Cardiac fibroblast (primary cell): ENCODE measurements at places on chromosomes 7 and 10.

GRCh38 chr10:111873621-111874135 lies 309.9 kb downstream of the GPAM start:
- DNase-seq: no peak

DNA sequence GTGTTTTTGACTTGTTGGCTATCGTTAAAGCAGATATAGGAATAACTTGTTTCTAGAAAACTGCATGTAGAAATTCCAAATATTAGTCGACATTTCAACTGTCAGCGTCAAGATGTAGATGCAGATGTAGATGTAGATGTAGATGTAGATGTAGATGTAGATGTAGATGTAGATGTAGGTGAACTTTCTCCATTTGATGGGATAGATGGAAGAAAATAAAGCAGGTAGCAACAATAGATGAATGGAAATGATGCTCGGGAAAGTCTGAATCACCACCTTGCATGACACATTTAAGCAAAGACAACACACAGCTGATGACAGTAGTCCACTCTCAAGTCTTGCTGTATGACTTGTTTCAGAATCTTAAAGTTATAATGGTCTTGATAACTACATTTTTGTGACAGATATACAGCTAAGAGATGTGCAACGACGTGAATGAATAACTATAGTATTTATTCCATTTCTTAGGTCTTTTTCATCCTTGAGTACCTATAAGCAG lies 53.5 kb downstream of the SND1 start:
- no peak for DNase-seq

DNA sequence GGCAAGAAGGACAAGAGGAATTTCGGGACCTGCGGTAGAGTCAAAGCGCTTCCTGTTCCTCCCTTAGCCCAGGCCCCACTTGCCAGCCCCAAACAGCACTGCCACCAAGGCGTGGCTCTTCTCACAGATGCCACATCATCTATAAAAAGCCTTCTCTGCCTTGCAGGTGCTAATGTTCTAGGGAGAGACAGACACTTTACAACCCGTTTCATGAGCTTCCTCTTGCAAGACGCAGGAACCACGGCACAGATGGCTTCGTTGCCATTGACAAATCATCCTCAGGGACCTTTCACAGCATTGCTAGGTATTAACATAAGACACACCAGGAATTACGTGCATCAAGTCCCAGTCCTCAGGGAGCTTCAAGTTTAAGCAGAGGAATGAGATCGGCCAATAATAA lies 180.9 kb downstream of the JCAD start:
- no peak for DNase-seq

DNA sequence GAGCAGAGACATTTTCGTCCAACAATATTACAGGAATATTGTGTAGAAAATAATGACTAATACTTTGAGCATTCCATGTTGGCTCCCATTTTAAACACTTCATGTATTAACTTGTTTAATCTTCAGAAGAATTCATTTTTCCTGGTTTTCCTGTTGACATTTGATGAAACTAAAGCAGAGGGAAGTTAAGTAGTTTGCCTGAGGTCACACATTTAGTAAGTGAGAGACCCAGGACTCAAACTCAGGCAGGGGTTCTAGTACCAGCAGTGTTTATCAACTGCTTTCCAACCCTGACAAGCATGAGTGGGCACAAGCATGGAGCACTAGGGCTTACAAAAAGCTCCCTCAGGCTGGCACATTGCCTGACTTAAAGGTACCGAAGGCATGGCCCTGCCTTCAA lies 719.1 kb downstream of the AUTS2 start:
- DNase-seq: peak; percentile 2

DNA sequence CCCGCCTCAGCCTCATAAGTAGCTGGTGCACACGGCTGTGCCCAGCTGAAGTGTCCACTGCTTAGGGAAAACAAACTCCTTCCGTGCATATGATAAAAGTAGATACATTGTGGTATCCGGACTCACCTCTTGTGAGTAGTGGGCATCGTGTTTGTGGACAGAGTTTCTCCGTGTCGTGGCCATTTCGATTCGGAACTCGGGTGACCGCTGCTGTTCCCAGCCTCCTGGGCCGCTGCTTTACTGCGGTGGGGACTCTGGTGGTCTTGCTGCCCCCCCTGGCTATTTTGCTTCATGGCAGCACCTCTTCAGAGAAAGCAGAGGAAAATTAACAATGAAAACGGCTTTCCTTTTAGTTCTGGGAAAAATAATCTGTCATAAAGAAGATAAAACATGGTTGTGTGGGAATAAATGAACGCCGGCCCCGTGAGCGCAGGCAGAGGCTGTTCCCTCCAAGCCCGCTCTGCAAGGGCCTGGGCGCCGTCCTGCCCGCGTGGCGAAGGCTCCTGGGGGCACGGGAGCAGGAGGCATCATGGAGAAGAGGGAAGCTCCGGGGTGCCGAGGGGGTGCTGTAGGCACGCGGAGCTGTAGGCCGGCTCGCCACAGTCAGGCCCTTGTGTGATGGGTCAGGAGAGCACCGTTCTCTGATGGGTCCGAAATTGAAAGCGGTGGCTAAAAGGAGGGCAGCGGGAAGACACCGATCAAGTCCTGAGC lies 107.4 kb downstream of the ACTR3B start:
- no peak for DNase-seq

- DNase-seq: no peak
Measured at GRCh38 chr7:55100544-55101327, 81.9 kb downstream of the EGFR start.

GRCh38 chr10:3807211-3807927 lies 22.4 kb upstream of the KLF6 start:
- DNase-seq: no peak

DNA sequence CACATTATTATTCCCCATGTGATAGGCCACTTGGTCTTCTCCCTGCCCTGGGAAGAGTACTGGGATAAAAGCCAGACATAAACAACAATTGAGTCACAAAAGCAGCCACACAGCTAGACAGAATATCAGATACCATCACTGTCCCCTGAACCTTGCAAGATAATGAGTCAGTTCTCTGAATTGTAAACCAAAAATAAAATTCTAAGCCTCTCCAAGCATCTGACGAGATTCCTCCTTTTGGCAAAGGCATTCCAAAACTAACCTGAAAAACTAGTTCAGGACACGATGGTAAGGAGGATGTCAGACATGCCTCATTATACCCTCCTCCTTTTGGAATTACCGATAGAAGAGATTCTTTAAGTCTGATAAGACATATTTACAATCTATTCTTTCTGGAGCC lies 450.7 kb downstream of the HTR7 start:
- no peak for DNase-seq

GRCh38 chr10:111106081-111106480 lies 29.3 kb downstream of the ADRA2A start:
- no peak for DNase-seq

DNA sequence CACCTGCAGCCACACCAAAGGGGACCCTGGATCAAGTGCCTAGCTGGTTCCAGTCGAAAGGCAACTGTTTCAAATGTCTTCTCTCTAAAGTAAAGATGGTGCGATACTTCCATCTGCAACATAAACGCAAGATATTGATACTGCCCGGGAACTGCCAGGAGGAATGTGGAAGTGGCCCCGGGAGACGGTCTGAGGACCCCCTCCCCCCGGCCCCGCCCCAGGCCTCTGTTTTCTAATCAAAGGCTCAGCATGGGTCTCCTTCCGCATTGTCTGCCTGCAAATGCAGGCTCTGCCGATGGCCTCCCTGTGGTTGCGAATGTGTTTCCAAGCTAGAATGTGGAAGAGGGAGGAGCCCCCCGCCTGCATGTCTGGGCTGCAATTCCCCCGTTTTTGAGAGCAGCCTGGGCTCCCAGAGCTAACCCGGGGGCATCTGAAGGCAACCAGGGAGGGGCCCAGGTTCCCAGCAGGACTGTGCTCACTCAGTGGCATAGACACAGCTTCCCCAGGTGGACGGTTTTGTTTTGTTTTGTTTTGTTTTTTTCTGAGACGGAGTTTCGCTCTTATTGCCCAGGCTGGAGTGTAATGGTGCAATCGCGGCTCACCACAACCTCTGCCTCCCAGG lies 223.9 kb upstream of the PPP2R2D start:
- no peak for DNase-seq

DNA sequence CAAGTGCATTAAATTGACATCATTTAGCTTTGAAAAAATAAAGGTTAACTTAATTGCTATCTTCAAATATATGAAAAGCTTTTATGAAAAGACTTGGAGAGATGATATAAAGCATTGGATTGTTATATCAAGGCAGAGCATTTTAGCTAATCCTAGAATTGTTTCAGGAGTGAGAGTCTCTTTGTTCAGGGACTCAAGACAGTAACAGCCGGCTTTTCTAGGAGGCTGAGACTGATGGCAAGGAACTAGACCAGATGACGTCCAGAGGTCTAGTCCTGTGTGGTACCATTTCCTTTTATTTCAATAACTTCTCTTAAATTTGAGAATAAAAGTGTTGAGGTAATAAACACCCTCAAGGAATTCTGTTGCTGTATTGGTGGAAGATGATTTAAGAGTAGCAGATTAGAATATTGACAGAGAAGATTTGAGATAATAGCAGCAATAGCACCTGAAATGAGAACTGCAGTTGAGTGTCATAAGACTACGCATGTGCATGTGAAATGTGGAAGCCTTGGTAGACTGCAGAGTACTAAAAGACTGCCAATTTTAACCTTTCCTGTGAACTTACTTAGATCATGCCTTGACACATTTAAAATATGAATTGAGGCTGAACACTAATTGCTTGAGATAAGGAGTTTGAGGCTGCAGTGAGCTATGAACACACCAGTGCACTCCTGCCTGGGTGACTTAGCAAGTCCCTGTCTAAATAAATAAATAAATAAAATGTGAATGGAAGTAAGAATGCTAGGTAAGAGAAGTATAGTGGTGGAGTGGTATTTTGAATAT lies 79.6 kb downstream of the ZNRF2 start:
- DNase-seq: no peak

GRCh38 chr10:91354166-91355075 lies 55.7 kb upstream of the HECTD2 start:
- no peak for DNase-seq
